ENCODE measurements at places on chromosomes 2 and 18. TPM values are rescaled to one million over a fixed set of nuclear protein-coding genes. Genes with fewer than 3 reads are reported as not detected.

GRCh38 chr2:15989559-15989958, 49.2 kb downstream of the MYCN start:
- no peaks in the 10 kb centered on the region for H3K27me3 ChIP-seq
- no peaks in the 10 kb centered on the region for H3K36me3 ChIP-seq
- DNase-seq, result no peak
- H3K4me3 ChIP-seq, result no peak overlapping the region
- H3K4me1 ChIP-seq, result no peaks in the 10 kb centered on the region

GRCh38 chr2:58749041-58749440, 507.9 kb upstream of the FANCL start:
- no peak overlapping the region for H3K27ac ChIP-seq
- H3K4me1 ChIP-seq, result no peaks in the 10 kb centered on the region
- no peak for DNase-seq
- H3K27me3 ChIP-seq, result no peaks in the 10 kb centered on the region
- no peaks in the 10 kb centered on the region for H3K36me3 ChIP-seq

ICOS gene
- total RNA-seq, result not detected

ANKRD29 gene
- 2.4 TPM for total RNA-seq

ERFE gene
- 18.1 TPM for total RNA-seq

Data from MCF 10A (cell line).